ENCODE measurements at places on chromosomes 7 and 10. TPM values are rescaled to one million over a fixed set of nuclear protein-coding genes. Genes with fewer than 3 reads are reported as not detected.

GRCh38 chr7:69625798-69626197 lies 27.5 kb downstream of the AUTS2 start:
- no peak overlapping the region for H3K4me3 ChIP-seq
- DNase-seq, result no peak
- no peak overlapping the region for H3K27ac ChIP-seq

GRCh38 chr7:108045154-108045553 lies 42.2 kb upstream of the LAMB1 start:
- no peak overlapping the region for H3K4me3 ChIP-seq
- peaks cover 2% of the 10 kb centered on the region for H3K4me1 ChIP-seq
- H3K27ac ChIP-seq, result no peak overlapping the region

The OR13A1 gene
- not detected for total RNA-seq

The CPA1 gene
- total RNA-seq, result not detected

DNA sequence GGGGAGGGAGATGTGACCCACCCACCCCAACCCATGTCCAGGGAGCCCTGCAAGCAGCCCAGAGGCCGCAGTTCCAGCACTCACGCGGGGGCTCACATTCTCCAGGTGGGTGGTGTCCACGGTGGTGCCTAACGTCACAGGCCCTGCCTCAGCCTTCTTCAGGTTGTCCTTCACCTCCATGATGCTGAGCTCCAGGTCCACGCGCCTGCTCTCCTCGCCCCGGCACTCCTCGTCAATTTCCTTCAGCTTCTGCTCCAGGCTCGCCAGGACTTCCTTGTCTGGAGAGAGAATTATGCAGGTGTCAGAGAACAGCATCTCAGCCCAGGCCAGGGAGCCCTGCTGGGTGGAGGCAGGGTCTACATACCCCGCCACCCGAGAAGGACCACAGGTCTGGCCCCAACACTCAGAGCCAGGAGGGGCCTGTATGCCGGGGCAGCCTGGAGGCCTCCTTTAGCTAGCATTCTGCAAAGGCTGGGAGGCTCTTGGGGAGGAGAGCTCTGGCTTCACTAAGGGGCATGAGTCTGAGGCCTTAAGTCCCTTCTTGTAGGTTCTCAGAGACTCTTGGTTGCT lies 58.2 kb downstream of the VWA2 start:
- no peak for DNase-seq
- no peaks in the 10 kb centered on the region for H3K27me3 ChIP-seq
- no peak overlapping the region for H3K27ac ChIP-seq
- H3K4me3 ChIP-seq, result no peak overlapping the region

The AUTS2 gene
- total RNA-seq, result 17.5 TPM

DNA sequence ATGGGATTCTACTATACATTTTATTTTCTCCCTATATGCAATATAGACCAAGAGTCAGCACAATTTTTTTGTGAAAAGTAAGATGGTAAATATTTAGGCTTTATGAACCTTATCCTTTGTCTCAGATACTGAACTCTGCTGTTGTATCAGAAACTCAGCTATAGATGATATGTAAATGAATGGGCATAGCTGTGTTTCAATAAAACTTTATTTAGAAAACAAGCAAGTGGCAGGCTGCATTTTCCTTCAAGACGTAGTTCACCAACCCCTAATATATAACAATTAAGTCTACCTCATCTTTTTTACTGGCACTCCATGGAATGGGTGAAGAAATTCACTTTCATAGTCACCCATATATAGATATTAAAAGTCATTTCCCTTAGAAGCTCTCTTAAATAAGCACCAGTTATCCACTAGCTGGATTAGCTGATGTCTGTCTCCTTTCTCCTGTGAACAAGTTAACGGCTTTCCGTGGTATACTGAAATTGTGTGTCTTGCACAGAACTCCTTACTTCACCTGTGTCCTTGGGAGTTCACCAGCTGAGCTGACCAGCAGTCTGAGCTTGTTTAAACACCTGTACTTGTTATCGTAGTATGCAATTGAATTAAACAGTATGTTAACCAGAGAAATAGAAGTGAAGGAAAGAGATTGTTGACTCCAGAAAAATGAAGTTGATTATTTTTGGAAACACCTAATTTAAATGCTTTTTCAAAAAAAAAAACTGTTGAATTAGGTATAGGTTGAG lies 770.6 kb downstream of the KCNMA1 start:
- H3K4me1 ChIP-seq, result no peaks in the 10 kb centered on the region
- no peaks in the 10 kb centered on the region for H3K27me3 ChIP-seq
- no peaks in the 10 kb centered on the region for H3K36me3 ChIP-seq
- H3K27ac ChIP-seq, result no peak overlapping the region
- no peak for DNase-seq

- peaks cover 6% of the 10 kb centered on the region for H3K36me3 ChIP-seq
- DNase-seq, result no peak
- peaks cover 4% of the 10 kb centered on the region for H3K4me1 ChIP-seq
- no peaks in the 10 kb centered on the region for H3K27me3 ChIP-seq
- no peak overlapping the region for H3K4me3 ChIP-seq
These were observed 5.3 kb downstream of the MMRN2 start for GRCh38 chr10:86952106-86952505.

- H3K27ac ChIP-seq, result no peak overlapping the region
- peak; percentile 2 for DNase-seq
- H3K4me1 ChIP-seq, result peaks cover 16% of the 10 kb centered on the region
- H3K27me3 ChIP-seq, result peaks cover 39% of the 10 kb centered on the region
These were observed 49.8 kb upstream of the DUSP5 start for GRCh38 chr10:110447886-110448285.

DNA sequence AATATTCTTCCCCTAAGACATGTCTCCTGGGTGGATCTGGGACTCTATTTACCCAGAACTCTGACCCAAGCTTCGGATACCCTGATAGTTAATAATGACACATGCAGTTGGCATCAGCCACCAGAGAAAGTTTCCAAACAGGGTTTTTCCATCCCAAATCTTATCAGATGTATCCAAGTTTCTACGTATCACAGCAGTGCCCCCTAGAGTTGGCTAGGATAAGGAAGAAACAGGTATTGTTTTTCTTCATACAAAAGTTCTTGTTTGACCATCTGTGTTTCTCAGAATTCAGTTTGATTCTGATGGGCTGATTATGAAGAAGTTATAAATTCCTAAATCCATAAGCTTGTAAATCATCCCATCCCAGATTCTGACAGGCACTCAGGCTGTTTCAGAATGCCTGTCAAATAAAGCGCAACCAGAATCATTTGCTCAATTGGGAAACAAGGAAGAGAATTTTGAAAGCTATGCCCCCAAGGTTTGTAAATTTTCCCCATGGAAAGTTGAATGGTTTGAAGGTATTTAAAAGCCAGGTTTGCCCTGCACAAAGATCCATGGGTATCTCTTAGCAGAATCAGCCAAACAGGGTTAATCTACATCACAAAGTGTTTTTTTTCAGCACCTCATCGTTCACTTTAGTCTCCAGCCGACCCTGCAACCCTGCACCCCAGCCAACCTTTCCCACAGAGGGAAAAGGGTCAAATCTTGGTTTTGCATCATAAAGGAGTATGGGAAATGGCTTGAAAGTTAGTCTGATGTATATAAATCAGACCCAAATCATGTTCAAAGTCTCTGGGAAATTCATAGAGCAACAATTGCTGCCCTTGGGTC lies 47.4 kb downstream of the NRAP start:
- H3K36me3 ChIP-seq, result no peaks in the 10 kb centered on the region
- no peak for DNase-seq
- no peaks in the 10 kb centered on the region for H3K4me1 ChIP-seq
- H3K4me3 ChIP-seq, result no peak overlapping the region
- peaks cover 56% of the 10 kb centered on the region for H3K27me3 ChIP-seq

The NXPH1 gene
- not detected for total RNA-seq

GRCh38 chr10:20085115-20085514 lies 268.9 kb downstream of the PLXDC2 start:
- no peaks in the 10 kb centered on the region for H3K36me3 ChIP-seq
- H3K4me1 ChIP-seq, result no peaks in the 10 kb centered on the region
- H3K27me3 ChIP-seq, result no peaks in the 10 kb centered on the region
- DNase-seq, result no peak
- H3K4me3 ChIP-seq, result no peak overlapping the region

DNA sequence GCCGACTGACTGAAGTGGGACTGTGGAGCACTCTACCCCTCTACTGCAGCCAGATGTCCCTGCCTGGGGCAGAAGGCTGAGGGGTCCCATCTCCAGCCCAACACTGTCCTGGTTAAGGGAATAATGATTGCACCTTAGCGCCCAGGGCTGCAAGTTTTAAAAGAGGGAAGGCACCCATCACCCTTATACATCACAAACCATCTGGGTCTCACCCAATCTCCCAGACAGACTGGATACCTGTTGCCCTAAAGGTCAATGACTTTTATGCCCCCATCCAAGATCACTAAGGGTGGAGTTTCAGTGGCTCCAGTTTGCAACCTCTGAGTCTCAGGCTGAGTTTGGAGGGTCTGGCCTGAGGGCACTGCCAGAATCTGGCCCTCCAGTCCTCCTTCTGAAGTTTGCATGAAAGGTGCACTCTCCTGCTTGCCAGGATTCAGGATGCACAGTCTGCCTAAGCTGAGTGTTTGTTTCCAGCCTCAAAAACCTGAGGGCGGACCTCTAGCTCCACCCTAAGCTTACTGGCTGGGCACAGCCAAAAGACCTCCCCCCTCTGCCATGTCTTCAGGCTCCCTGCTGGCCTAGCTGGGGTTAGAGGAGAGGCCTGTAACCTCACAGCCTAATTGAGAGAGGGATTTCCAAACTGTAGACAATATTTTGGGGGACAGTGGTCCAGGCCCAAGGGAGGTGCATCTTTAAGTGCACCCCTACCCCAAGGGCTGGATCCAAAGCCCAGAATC lies 2.5 kb upstream of the EMX2 start:
- peaks cover 87% of the 10 kb centered on the region for H3K27me3 ChIP-seq
- DNase-seq, result no peak
- no peak overlapping the region for H3K4me3 ChIP-seq
- no peak overlapping the region for H3K27ac ChIP-seq
- H3K4me1 ChIP-seq, result peaks cover 6% of the 10 kb centered on the region

DNA sequence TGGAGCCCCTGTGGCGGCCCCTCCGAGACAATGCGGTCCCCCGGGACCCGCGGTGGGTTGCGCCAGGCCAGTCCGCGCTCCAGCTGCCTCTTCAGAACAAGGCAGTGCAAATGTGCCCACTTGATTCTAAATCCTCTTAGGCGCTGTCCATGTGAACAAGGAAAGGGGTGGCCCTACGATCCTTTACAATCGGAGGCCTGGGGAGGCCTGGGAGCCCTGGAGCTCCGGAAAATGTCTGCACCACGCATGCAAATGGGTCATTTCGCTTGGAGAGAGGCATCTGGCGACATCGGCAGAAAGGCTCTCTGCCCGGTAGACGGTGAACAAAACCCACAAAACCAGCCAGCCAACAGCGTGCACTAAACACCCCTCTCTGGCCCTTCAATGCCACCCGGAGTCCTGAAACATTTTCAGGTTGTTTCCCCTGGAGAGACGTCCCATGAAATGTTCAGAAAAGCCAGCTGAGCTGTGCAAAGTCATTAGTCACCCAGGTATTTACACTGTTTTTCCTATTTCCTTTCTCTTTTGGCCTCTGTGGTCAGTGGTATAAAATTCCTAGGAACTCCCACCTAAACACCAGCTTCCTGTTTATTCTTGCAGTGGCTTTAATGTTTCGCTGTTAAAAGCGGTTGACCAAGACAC lies 102.8 kb upstream of the ZNF438 start:
- peaks cover 1% of the 10 kb centered on the region for H3K36me3 ChIP-seq
- DNase-seq, result peak; percentile 47
- H3K27ac ChIP-seq, result peak overlapping the region; percentile 76

The WIPF3 gene
- total RNA-seq, result not detected

DNA sequence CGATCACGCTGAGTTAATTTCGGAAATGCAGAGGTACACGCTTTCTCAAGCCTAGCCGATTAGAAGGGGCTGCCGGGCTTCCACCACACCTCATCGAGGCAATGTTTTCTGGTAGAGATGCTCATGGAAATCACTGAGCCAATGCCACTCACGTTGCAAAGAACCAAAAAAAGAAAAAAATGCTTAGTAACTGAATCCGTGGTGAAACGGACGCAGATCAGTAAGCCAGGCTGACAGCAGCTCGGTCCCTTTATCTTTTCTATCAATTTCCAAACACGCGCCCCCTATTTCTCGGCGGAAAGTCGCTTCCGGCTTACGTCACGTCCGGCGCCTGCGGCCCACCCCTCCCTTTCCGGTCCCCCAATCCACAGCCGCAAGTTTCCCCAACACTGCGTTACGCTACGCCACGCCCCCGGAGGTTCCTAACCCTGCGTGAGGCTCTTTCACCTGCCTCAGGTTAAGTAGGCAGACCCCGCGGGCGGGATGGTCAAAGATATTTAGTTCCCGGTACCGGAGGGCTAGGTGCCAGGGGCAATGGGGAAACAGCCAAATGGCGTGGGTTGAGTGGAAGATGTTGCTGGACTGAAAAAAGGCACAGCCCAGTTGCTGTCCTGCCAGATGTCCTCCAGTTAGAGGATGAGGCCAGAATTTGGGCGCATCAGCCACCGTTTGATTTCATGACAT lies at the start of gene NSUN6:
NSUN6 (minus strand) TSS at position 264 of the 684 bp plus-strand sequence. CDS start 384 bp downstream, outside the sequence.
- peaks cover 31% of the 10 kb centered on the region for H3K4me1 ChIP-seq
- H3K36me3 ChIP-seq, result peaks cover 11% of the 10 kb centered on the region
- peak within 1 kb of the TSS; percentile 96 for H3K4me3 ChIP-seq
- DNase-seq, result peak; percentile 91

DNA sequence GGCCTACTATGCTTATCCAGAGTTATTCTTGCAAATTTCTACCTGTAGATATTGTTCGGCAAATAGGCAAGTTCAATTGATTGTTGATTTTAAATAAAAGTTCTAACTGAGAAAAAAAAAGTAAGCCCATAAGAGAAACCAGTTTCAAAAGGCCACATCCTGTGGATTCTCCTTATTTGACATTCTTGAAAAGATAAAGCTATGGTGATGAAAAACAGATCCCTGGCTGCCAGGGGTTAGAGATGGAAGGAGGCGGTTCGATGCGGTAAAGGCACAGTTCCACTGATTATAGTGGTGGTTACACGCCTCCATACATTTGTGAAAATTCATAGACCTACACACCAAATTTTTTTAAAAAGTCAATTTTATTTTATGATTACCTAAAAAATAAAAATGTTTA lies 347.8 kb downstream of the KCNMA1 start:
- DNase-seq, result no peak
- no peak overlapping the region for H3K4me3 ChIP-seq
- peaks cover 18% of the 10 kb centered on the region for H3K27me3 ChIP-seq
- no peak overlapping the region for H3K27ac ChIP-seq
- H3K4me1 ChIP-seq, result peaks cover 6% of the 10 kb centered on the region

The HELLS gene
- 114 TPM for total RNA-seq

DNA sequence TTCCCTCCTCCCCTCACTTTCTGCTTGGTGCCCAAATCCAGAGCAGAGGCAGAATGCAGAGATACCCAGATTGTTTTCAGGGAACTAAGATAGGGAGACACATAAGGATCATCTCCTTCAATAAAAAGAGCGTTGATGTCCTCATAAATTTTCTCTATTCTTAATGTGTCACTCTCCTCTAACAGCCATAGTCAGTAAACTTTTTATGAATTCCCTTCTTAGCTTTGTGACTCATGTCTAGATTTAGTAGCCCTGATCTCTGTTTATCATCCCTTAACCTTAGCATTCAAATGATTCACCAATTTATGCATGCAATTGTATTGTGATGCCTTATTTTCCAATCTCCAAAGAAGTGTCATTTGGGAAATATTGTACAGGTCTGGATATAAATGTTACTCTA lies 995.5 kb upstream of the C7orf33 start:
- H3K36me3 ChIP-seq, result no peaks in the 10 kb centered on the region
- H3K4me1 ChIP-seq, result no peaks in the 10 kb centered on the region
- no peak overlapping the region for H3K4me3 ChIP-seq
- DNase-seq, result no peak

The NRG3 gene
- total RNA-seq, result not detected

The FAM13C gene
- total RNA-seq, result not detected

GRCh38 chr7:84546403-84546802 lies 351.8 kb upstream of the SEMA3A start:
- no peak for DNase-seq
- no peaks in the 10 kb centered on the region for H3K36me3 ChIP-seq
- H3K4me1 ChIP-seq, result no peaks in the 10 kb centered on the region
- no peaks in the 10 kb centered on the region for H3K27me3 ChIP-seq

The GNGT1 gene
- not detected for total RNA-seq

Measured in activated naive CD8-positive, alpha-beta T cell treated with anti-CD3 and anti-CD28 coated beads, Interleukin-2, amount 10 ng/mL, durations not matched to agents 7 days and 5 days (primary cell).